Stimulated activated CD8-positive, alpha-beta memory T cell treated with anti-CD3 and anti-CD28 coated beads, Interleukin-4, amount 100 ng/mL, for 4 hours (primary cell): ENCODE measurements at places on chromosomes 2 and 18.

DNA sequence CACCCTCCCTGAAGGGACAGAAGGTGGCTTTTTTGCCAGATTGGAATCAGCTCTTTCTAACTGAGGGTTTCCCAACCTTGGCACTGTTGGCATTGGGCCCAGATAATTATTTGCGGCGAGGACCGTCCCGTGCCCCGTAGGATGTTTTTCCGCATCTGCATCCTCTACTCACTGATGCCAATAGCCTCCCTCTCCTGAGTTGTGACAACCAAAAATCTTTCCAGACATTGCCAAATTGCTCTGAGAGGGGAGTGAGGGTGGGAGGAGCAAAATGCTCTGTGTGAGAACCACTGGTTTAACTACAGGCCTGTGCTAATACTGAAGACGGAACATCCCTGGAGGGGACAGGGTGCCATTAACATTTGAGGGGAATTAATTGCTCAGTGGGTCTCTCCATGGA lies 33.6 kb upstream of the GLI2 start:
- DNase-seq, result no peak

DNA sequence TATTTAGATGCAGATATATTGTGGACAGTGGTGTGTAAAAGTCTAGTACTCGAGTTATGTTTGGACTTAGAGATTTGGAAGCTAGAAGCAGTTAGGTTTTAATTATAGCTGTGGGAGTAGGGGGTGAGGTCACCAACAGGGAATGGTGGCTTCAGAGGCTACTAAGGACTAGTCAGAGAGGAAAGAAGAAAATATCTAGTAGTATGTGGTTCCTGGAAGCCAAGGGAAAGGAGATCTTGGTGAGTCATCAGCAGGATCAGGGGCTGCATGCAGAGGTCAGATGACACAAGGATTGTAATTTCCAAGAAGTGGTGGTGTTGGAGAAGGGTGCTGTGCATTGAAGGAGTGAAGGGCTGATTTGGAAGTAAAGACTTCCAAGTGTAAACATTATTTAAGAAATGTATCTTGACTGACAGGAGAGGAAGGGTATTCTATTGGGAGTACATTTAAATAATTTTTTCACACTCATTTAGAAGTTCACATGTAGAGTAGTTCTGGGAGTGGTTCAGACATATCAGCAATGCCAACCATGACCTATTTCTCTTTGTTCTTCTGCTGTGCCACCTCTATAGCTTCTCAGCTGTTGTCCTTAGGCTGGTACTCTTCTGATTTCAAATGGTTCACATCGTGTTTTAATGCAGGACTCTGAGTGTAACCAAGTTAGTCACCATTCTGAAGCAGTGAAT lies 59.1 kb downstream of the ACSL3 start:
- no peak for DNase-seq

GRCh38 chr18:29176681-29177080 lies 999.8 kb upstream of the CDH2 start:
- no peak for DNase-seq

- DNase-seq, result no peak
Measured at GRCh38 chr2:42925742-42926433, 133.5 kb upstream of the HAAO start.

DNA sequence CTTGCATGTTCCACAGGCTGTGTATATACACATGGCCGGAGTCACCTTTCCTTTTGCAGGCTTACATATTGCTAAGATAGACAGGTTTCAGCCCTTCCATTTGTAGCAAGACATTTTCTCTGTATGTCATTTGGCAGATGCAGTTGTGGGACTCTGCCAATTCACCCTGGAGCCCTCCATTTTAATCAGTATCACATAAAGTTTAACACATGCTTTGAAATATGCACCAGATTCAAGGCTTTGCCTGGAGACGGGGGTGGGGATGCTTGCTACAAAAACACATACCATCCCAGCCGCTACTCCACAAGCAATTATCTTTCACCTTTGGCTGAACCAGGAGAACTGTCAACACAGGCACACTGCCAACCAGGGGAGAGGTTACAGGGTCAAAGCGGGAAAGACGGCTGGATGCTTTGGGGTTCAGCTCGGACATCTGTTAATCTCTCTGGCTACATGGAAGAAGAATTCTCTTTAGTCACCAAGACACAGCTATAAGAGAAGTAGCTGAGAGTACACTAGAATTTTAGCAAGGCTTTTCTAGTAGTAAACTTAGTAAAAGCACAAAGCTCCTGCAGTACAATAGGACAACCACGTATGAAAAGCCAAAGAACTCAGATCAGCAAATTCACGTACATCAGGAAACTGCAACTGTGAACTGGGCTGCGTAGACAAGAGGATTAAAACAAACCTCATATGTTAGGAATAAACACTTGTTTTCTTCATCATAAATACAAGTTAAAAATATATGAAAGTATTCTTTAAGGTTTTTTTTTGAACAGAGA lies 130.9 kb downstream of the EXOC6B start:
- no peak for DNase-seq

GRCh38 chr2:60976256-60976850 lies 41.2 kb upstream of the PEX13 start:
- DNase-seq, result no peak

GRCh38 chr18:23053776-23054457 lies 81.4 kb upstream of the CABLES1 start:
- DNase-seq, result no peak

GRCh38 chr18:23722646-23723045 lies 33.4 kb downstream of the LAMA3 start:
- no peak for DNase-seq

DNA sequence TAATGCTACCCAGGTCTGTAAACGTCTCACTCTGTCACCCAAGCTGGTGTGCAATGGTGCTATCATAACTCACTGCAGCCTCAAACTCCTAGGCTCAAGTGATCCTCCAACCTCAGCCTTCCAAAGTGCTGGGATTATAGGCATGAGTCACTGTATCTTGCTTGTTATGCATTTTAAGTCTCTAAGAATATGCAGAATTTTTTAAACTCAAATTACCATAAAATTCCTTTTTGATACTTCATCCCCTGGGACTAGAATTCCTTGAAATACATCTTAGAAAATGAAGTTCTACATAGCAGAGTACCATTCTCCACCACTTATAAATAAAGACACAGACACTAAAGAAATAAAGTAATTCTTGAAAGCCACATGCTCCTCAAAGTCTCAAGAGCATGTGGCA lies 30.2 kb upstream of the LRATD1 start:
- DNase-seq, result no peak

DNA sequence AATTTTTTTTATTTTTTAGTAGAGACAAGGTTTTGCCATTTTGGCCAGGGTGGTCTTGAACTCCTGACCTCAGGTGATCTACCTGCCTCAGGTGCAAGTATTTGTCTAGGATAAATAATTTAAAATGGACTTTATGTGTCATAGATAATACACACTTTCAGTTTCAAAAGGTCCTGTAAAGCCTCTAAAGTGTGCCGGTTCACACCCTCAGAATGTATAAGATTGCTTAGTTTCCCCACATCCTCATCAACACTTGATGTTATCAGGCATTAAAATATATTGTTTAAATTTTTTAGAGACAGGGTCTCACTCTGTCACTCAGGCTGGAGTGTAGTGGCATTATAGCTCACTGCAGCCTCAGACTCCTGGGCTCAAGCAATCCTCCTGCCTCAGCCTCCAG lies 170.5 kb downstream of the ANKRD44 start:
- no peak for DNase-seq

DNA sequence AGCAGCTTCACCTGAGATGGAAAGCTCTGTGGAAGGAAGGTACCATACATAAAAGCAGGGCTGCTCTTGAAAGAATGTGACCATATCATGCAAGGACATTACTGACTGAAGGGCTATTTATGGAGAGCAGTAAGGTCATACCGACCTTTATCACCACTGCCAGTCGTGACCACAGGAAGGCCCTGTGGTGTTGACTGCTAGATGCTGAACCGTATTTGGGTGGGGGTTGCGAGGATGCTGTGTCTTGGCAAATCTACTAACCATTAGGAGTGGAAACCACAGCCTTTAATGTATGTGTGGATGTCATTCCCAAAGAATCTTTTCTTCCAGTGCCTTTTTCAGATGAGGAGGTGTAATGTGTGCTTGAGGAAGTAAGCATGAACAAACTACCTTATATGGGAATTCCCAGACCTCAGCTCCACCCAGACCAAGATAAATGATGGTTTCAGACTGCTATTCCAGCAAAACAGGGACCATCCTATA lies 60.8 kb downstream of the LIMS1 start:
- DNase-seq, result no peak

DNA sequence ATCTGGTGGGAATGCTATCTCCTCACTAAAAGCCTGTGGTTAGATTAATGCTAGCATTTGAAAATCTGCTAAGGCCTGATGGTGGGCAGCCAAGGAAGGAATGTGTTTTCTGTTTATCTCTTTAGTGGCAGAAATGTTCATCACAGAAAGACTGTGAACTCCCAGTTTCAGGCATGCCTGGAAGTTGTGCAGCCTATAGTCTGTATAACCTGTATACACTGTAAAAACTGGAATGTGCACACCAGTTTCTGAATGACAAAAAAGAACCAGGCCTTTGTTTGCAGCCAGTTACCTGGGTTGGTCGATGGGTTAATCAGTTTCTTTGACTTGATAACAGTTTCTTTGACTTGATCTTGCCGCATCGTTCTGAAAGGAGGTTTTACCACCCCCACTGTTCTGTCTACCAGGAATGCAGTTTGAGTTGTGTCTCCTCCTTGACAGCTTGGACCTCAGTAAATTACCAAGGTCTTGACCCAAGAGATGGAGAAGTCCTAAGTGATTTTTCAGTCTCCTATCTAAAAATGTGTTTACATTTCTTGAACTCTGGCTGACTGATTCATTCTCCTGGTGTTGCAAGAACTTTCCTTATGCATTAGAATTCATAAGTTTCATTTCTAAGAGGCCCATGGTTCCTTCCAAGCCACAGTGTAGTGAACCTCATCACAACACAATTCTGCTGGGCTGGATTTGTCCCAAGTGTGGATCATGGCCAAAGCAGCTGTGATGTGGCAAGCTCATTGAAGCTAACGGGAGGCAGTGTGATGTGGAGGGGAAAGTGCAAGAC lies 62.2 kb downstream of the KIAA2012 start:
- no peak for DNase-seq

- DNase-seq, result no peak
Measured at GRCh38 chr2:46545015-46545839, 65.9 kb downstream of the TMEM247 start.

DNA sequence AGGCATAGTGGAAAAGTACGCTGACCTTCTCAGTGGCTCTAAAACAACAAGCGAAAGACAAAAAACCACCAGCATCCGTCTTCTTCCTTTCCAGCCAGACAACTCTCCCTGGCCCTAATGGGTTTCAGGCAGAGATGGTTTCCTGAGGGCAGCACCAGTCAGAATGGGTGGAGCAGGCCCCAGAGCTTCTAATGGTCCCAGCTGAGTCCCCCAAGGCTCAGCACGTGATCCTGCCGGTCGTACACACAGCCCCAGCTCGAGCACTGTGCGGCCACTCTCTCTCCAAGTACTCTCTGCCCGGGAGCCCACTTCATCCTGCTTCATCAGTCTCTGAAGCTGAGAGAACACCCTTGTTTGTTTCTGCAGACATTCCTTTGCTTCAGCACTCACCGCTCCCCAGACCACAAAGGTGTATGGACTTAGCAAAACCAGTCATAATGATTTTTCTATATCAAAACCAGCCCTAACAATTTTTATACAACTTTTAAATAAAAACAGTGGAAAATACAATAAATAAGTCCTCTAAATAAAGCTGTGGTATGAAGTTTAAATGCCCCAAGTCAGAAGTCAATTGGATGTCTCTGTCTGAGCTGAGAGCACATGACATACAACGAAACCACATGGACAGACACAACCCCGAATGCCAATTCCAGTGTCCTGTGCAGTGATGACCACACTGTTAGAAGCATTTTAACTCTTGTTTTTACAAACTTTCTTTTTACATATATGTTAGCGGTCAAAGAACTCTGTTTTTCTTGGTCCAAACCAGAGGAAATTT lies 63.9 kb downstream of the PARD6G start:
- no peak for DNase-seq

DNA sequence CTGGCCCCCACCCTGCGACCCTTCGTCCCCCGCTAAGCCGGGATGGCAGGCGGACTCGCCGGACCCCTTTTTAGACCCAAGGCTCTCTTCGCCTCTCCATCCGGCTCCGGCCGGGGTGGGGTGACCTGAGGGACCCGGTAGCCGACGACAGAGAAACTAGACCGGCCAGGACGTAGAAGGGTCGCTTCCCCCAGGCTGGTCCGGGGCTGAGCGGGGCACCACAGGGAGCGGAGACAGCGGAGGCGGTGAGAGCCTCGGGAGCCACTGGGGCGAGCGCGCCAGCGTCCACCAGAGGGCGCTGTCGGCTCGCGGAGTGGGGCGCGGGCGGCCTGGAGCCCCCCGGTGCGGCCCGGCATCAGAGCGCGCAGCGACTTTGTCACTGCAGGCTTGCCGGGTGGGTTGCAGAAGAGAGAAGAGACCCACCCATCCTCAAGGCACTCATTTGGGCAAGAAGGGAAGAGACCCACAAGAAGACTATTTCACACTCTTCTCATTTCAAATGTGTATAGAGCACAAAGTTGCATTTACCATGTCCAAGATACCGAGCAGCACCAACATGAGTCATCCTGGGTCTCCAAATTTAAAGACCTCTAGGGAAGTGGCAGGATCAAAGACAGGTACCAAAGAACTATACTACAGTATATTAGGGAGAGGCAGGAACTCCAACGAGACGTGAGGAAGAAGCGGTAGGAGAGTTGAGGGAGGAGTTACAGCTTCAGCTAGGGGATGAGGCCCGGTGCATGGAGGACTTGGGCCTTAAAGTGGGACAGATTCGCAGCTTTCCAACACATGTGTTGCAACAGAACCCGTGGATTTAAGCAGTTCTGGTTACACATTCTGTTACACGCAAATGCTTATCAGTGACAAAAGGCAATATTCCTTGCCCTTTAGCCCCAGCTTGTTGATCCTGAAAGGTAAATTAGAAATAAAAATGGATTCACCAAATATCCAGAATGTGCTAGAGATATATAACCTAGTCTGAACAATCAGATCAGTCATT lies 7.6 kb upstream of the PRKCE start:
- peak; percentile 49 for DNase-seq

DNA sequence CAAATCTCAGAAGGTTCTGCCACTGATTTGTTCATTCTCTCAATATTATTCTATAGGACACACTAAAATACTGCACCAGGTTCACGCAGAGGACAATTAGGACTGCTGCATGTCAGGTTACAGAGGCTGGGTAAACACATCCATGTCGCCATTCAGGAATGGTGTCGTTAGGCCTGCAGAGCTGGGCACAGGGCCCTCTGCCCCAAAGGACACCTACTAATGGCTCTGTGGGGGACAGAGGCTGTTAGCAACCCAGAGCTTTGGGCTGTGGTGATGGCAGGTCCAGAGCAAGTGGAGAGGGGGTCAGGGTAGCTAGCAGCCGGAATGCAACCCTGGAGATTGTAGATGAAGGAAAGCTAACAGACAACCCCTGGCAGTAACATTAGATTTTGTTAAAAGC lies 115.9 kb downstream of the TTC32 start:
- DNase-seq, result no peak

- DNase-seq, result no peak
Measured at GRCh38 chr2:4096978-4097766, 393.8 kb downstream of the DCDC2C start.

DNA sequence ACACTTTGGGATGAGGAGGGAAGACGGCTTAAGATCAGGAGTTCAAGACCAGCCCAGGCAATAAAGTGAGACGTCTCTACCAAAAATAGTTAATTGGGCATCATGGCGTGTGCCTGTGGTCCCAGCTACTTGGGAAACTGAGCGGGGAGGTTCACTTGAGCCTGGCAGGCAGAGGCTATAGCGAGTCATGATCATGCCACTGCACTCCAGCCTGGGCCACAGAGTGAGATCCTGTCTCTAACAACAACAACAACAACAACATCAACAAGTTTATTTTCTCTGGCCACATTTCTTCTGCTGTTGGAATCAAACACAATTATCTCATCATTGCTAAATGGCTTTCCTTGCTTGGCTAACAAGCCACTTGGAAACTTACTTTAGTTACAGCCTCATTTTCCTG lies 13.4 kb downstream of the NIFK start:
- no peak for DNase-seq
